ENCODE measurements at places on chromosomes 4 and X.

GRCh38 chrX:63349307-63349706 lies 1.8 kb downstream of the SPIN4 start:
- DNase-seq = no peak

DNA sequence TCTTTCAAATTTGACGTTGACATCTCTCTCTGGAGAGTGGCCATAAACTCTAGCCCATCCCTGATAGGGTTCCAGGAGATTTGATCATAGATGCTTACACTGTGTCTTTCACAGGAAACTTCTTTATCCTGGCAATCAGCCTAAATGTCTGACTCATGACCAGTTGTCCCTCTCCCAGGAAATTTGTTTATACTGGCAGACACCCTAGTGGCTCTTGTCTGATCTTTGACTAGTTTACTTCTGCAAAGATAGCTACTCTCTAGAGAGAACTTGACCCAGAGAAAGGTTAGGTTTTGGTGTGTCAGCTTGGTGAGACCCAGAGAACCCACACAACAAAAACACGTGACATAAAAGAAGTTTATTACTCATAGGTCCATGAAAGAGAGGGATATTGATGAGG lies 509.8 kb downstream of the CENPC start:
- DNase-seq = no peak

GRCh38 chrX:17563515-17563914 lies 173.8 kb upstream of the SCML1 start:
- no peak for DNase-seq

DNA sequence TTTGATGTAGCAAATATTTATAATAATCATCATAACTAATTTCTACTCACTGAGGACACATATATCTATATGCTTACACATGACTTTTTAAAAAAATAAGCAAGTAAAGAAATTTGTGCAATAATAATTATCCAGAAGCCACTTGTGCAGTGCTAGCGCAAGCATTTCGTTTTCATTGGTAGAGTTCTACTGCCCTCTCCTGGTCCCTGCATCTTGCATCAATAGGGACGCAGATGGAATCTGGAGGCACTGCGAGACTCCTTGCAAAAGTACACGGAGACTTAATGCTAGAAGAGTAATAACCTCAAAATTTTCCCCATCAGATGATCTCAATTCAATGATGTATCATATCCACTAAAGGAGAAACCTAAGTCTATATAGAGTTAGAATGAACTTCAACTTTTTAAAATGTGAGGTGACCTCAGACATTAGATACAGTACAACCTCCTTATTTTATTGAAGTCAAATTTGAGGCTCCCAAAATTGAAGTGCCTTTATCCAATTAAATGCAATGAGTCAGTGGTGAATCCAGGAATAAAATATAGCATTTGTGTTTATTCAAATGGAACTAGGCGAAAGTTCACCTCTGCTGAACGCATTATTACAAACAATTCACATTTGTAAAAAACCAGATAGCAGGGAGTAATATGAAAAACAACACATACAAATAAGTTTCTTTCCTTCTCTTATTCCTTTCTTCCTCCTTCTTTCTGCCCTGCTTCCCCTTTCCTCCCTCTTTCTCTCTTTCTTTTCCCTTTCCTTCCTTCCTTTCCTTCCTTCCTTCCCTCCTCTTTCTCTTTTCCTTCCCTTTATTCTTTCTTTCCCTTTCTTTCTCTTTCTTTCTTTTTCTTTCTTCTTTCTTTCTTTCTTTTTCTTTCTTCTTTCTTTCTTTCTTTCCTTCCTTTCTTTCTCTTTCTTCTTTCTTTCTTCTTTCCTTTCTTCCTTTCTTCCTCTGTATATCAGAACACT lies 450.0 kb downstream of the ANKRD50 start:
- DNase-seq = no peak

GRCh38 chrX:14409341-14409740 lies 120.0 kb upstream of the GLRA2 start:
- no peak for DNase-seq

DNA sequence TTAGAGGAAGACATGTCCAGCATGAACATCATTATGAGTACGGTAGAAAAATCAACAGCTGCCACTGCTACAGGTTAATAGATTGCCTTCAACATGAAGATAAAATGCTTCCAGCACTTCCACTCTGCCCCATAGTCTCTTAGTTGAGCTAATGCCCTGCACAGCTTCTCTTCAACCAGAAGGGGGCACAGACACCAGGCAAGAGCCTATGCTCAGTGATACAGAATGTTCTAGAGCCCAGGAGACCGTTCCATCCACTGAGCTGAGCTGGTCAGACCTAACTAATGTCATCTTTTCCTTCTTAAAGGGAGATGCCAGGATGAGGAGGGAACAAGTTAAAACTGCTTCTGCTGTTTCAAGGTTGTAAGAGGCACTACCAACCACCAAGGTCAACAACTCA lies 42.2 kb downstream of the SMIM10L2A start:
- no peak for DNase-seq

DNA sequence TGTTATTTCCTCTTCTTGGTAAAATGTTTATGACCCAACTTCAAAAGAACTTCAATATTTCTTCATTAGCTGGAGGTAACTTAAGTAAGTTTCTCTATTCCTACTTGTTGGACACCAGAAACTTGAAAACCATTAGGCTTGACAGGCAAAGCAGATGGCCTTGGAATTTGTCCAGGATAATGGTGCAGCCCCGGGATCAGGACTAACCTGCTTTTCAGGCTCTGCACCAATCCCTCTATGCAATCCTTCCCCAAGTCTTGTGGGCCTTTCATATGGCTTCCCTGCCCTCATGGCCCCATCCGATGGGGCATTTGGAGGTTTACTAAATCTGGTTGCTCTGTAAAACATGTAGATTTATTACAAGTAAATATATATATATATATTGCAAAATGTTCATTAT lies 68.5 kb downstream of the SPINK2 start:
- no peak for DNase-seq

DNA sequence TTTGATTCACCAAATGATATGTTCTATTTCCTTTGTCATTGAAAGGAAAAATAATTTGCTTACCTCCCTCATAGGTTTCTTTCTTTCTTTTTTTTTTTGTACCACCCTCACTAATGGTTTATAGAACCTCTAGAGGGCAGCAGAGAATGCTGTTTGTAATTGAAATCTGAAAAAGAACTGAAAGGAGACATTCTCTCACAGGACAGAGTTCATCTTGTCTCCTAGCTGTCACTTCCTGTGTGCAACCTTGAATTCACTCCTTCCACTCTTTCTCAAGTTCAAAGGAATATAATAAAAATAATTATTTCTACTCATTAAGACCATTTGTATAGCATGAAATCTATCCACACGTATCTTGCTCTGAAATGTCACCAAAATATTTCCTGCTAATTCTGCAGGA lies 51.0 kb downstream of the GUCY1B1 start:
- DNase-seq = no peak

GRCh38 chr4:174553828-174554227 lies 31.5 kb upstream of the HPGD start:
- no peak for DNase-seq

GRCh38 chr4:15143551-15143950 lies 141.3 kb downstream of the CPEB2 start:
- DNase-seq = no peak

GRCh38 chr4:77110730-77111129 lies 34.9 kb upstream of the CCNI start:
- DNase-seq = no peak

DNA sequence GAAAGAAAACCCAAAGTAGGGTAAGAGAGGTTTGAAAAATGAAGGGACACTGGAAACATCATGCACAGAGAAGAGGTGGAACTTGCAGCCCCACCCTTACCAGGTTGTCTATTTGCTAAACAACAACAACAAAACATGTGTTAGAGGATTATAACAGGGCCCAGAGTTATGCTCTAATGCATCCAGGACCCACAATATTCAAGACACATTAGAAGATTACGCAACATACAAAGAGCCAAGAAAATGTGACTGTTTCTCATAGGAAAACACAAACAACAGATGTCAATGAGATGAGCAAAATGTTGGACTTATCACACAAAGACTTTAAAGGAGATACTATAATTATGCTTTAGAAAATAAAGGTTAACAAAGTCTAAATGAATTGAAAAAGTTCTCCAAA lies 128.5 kb downstream of the LRBA start:
- no peak for DNase-seq

DNA sequence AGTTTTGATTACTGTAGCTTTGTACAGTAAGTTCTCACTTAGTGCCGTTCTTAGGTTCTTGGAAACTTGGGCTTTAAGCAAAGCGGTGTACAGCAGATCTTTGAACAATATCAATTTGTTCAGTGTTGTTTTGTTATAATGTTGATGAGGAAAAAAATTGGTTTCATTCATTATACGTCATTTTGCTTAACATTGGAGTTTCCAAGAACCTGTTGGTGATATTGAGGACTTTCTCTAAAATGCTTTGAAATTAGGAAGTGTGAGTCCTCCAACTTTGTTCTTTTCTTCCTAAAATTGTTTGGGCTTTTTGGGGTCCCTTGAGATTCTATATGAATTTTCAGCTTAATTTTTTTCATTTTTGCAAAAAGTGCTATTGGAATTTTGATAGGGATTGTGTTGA lies 49.1 kb downstream of the STAG2 start:
- no peak for DNase-seq

GRCh38 chrX:132034648-132035047 lies 11.5 kb downstream of the STK26 start:
- DNase-seq = no peak

GRCh38 chr4:180828455-180829018 lies 1414.7 kb upstream of the TENM3 start:
- DNase-seq = no peak

DNA sequence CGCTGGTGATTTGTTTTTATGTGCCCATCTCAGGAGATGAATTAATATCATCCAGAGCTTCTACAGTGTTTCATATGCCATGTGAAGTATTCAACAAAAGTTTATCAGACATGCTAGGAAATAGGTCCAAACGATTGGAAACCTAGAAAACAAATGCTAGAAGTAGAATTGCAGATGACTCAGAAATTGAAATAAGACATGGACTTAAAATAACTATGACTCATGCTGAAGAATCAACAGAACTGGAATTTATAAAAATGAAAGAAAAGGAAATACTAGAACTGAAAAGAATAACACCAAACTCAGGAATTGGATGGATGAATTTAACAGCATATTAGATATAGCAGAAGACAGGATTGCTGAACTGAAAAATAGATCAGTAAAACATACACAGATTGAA lies 172.7 kb upstream of the GIMD1 start:
- no peak for DNase-seq

GRCh38 chr4:42914937-42915336 lies 22.4 kb downstream of the GRXCR1 start:
- DNase-seq = no peak

DNA sequence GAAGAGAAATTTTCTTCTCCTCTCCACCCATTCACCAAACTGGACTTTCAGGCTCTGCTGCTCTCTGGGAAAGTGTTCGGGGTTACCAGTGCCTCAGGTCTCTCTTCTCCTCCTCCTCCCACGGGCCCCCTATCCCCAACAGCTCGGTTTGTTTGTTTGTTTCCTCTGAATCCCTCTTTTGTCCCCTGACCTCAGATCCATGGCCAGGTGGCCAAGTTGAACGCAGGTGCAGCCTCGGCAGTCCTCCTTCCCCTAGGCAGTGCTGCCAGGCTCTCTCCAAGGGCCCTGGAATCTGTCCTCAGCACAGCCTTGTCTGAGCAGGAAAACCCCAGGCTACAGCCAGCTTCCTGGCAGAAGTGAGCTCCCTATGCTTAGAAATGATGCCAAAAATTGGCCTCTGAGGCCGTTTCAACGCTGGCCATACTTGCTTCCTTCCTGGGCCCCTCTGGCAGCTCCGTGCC lies 60.0 kb downstream of the FHDC1 start:
- no peak for DNase-seq

DNA sequence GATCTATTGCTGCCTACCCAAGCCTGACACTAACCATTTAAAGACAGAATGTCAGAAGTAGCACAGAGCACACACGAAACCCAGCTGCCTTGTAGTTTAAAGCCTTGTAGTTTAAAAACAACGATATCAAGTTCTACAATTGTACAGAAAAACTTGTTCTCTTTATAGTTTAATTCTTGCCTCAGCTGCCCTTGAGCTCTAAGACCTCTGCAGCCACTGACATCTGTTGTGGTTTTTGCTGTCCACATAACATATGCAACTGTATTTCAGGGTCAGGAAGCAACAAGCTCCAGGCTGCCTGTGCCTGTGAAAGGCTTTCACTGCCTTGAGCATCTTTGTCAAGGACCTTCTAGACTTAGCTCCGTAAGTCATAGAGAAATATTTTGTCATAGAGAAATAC lies 227.2 kb downstream of the SPCS3 start:
- DNase-seq = no peak

- peak; percentile 70 for DNase-seq
Measured at GRCh38 chr4:108018040-108018883, 28.6 kb downstream of the HADH start.

GRCh38 chrX:67949270-67949669 lies 405.4 kb downstream of the AR start:
- no peak for DNase-seq

GRCh38 chrX:152537373-152537772 lies 86.3 kb upstream of the GABRA3 start:
- no peak for DNase-seq

DNA sequence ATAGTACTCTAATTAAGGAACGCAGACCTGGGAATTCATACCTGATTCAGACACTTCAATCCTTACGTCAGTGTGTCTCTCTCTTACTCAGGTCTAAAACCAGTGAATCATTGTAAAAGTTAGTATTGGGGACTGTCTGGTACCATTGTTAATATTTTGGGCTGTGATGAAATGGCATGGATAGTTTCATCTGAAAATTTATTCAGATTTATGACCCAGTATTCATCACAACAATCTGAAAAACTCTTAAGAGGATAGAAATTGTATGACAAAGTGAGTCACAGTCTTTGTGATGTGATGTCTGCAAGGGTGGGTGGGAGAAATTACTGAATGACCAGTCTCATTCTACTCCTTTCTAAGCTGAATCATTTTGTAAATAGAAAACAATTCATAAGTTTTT lies 10.3 kb downstream of the FGF2 start:
- no peak for DNase-seq

- no peak for DNase-seq
Measured at GRCh38 chr4:80424225-80424581, 88.7 kb downstream of the CFAP299 start.

DNA sequence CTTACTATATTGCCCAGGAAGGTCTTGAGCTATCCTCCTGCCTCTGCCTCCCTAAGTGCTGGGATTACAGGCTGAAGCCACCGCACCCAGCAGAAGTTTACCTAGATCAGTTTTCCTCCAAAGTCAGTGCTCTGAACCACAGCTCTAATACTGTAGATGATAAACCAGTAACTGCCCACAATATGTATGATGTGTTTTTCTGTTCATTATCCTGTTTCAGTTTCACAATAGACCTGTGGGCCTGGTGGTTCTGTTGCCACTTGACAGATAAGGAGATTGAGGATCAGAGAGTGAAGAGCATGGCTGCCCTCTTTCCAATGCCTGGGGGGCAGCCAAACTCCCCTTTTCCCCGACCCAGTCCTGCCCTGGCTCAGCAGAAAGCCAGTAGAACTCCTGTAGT lies 87.0 kb downstream of the EFNB1 start:
- no peak for DNase-seq

DNA sequence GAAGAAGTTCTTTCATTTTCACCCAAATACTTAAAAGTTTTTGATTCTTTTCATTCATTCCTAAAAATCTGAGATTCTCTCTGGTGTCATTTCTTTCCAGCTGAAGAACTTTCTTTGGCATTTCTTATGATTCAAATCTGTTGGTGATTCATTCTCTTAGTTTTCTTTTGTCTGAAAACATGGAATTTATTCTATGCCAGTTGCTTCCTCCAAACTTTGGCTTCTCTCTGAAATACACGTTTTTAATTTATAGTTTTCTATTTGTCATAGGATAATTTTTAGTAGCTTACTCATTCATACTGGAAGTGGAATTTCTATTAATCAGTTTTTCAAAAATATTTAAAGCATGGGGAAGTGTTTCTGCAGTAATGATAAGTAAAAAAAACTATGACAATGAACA lies 1012.0 kb downstream of the RPA4 start:
- DNase-seq = no peak
